ENCODE measurements at places on chromosomes 16 and 17.
A peak's percentile ranks its signal among the peaks of the same experiment; 100 is the strongest.

- no peak for DNase-seq
Measured at GRCh38 chr17:12536021-12536420, 129.7 kb upstream of the MYOCD start.

DNA sequence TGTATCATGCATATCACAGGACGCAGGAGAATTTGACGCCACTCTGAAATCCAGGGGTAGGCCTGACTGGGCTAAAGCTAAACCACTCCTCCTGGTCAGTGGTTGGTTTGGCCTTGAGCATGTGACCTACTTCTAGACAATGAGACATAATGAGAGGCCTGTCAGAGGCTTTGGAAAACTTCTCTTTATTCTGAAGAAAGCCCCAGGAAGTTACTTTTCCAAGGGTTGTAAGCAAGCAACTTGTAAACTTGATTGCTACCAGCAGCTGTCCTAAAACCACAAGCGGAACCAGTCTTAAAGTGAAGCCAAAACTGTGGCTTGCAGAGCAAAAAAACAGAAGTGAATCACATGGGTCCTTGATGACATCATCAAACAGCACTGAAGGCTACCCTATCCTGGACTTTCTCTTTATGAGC lies 138.2 kb upstream of the COX10 start:
- DNase-seq: no peak

- no peak for DNase-seq
Measured at GRCh38 chr16:27879601-27880247, 183.8 kb downstream of the GSG1L start.

- DNase-seq: no peak
Measured at GRCh38 chr17:28985950-28986713, 19.7 kb downstream of the SEZ6 start.

- no peak for DNase-seq
Measured at GRCh38 chr16:89105599-89106151, 12.0 kb downstream of the ACSF3 start.

DNA sequence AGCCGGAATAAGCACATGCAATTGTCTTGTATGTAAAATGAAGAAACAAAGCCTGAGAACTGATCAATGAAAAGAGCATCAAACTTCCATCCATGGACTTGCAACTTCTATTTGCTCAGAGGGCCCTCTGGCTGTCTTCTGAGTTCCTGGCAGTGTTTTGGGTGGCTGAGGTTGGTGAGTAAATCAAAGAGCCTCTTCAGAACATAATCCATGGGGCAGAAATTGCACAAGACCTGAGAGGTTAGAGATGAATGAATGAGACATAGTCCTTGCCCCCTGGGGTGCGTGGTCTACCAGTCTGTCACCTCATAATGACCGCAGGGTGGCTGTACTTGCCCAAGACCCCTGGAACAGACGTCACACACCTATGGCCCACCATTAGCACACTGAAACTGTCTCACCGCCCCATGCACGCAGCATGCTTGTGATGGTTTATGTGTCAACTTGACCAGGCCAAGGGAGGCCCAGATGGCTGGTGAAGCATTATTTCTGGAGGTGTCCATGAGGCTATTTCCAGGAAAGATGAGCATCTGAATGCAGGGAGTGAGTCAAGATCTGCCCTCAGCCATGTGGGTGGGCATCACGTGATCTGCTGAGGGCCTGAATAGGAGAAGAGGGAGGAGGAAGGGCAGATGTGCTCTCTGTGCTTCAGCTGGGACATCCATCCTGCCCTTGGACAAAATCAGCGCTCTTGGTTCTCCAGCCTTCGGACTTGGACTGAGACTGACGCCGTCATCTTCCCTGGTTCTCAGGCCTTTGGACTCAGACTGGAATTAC lies 8.3 kb downstream of the PIK3R6 start:
- no peak for DNase-seq

GRCh38 chr17:58480090-58480489 lies 8.1 kb downstream of the HSF5 start:
- DNase-seq: no peak

- no peak for DNase-seq
Measured at GRCh38 chr17:77164483-77165091, 23.8 kb downstream of the SEC14L1 start.

DNA sequence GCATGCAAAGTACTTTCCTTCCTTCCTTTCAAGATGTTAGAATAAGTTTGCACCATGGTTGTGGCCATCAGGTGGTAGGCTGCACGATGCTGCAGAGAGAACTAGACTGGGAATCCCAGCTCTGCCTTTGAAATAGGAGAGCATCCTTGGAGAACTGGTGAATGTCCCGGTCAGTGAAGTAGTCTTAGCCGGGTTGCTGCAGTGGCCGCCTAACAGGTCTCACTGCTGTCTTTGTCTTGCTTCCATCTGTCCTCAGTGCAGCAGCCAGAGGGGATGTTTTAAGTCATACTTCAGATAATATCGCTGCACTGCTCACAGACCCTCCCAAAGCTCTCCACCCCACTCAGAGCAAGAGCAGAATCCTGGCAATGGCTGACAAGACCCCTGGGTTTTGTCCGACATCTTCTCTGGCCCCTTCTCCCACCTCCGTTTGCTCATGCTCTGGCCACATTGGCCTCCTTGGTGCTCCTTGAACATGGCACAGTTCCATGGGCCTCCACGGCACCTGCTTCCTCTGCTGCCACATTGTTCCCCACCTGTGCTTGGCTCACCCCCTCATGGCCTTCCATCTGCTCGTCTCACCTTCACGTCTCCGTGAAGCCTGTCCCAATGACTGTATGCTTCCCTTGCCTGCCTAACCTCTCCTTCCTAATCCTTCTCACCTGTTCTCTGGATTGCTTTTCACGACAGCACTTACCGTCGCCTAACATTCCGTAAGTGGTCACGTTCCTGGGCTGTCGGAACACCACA lies 439.8 kb downstream of the UTP18 start:
- DNase-seq: no peak

- DNase-seq: peak; percentile 85
Measured at GRCh38 chr17:76458580-76459490, 5.9 kb upstream of the UBE2O start.

- DNase-seq: no peak
Measured at GRCh38 chr17:46834846-46835245, 16.4 kb upstream of the WNT3 start.

- peak; percentile 67 for DNase-seq
Measured at GRCh38 chr17:29625037-29625750, 2.5 kb upstream of the CORO6 start.

- DNase-seq: no peak
Measured at GRCh38 chr16:50235581-50235980, 30.8 kb upstream of the ADCY7 start.

GRCh38 chr17:51050291-51051033 lies 70.2 kb downstream of the SPAG9 start:
- no peak for DNase-seq

GRCh38 chr16:49356728-49357488 lies 16.7 kb upstream of the C16orf78 start:
- no peak for DNase-seq

GRCh38 chr16:17313085-17313611 lies 157.6 kb downstream of the XYLT1 start:
- DNase-seq: peak; percentile 82

DNA sequence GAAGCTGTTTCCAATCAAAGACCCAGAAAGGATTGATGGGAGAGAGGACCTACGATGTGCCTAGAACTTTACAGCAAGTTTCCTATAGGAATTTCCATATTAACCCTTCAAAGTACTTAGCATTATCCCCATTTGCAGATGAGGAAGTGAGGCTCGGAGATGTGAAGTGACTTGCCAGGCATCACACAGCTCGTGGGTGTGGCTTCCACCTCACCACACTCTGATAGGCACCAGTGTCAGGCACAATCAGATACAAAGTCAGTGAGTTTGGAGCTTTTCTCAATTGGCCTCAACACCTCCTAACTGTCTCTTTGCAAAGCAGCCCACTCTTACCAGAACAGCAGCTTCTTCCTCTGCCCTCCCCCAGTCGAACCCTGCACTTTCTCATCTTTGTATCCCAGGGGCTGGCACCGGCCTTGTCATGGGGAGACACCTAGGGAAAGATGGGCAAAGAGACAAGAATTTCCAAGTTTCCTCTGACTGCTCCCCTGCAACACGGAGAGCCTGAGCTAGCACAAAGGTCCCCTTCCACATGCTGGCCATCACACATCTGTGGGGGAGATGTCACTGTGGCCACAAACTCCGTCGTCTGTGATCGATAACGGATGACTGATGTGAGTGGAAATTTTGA lies 37.4 kb upstream of the CCL1 start:
- no peak for DNase-seq

DNA sequence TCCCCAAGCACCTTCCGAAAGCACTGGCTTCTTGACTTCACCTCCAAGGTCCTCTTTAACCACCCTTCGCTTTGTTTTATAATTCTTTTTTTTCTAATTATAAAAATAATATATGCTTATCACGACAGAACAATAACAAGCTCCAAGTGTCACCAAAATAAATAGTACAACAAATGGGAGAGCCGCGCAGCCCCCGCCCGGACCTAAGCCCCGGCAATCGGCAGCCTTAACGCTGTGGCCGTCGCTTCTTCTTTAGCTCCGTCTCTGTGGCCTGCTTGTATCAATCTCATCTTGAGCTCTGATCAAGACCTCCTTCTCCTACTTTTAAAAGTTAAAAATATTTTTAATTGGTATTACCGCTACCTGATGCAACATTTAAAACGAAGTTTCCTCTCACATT lies 42.7 kb downstream of the CYB5D2 start:
- no peak for DNase-seq

DNA sequence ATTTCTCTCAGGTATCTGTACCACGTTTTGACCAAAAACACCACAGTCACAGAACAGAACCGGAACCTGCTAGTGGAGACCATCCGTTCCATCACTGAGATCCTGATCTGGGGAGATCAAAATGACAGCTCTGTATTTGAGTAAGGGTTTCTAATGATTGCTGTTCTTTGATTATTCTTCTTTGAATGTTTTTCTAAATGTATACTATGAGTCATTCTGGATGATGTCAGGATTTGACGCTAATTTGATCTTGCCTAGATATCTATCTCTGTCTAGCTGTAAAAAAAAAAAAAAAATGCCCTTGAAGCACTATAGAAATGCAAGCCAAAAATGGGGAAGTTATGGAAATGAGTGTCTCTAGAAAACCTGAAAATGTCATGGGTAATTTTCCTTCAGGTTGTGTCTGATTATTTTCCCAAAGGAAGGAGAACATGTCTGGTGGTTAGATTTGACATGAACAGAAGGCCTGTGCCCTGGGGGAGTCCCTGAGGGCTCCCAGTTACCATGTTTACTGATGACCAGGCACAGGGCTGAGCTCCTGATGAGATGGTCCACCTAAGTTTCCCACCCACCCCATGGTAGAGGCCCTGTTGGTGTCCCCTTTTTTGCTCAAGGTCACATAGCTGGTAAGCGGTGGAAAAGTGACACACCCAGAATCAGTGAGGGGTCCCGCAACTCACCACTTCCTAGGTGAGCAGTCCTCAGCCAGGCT lies 13.6 kb downstream of the CLEC16A start:
- peak; percentile 36 for DNase-seq

- DNase-seq: no peak
Measured at GRCh38 chr17:15479703-15480102, 12.3 kb upstream of the CDRT4 start.

GRCh38 chr16:10296956-10297340 lies 88.9 kb upstream of the ATF7IP2 start:
- no peak for DNase-seq

GRCh38 chr16:2777903-2778629 lies 986 bp upstream of the ELOB start:
- DNase-seq: no peak

DNA sequence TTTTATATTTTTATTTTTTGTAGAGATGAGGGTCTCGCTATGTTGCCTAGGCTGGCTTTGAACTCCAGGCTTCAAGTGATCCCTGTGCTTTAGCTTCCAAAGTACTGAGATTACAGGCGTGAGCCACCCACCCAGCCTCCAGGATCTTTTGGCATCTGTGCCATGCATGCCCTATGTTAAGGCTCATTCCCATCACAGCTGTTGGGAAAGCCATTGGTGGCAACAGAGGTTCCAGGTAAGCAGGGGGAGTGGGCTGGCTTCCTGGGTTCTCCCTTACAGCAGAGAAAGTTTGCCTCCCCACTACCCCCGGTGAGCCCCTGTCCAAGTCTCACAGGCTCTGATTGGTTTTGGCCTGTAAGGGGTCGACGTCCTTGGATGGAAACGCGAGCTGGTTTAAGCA lies 8.9 kb upstream of the MRTFB start:
- DNase-seq: no peak

DNA sequence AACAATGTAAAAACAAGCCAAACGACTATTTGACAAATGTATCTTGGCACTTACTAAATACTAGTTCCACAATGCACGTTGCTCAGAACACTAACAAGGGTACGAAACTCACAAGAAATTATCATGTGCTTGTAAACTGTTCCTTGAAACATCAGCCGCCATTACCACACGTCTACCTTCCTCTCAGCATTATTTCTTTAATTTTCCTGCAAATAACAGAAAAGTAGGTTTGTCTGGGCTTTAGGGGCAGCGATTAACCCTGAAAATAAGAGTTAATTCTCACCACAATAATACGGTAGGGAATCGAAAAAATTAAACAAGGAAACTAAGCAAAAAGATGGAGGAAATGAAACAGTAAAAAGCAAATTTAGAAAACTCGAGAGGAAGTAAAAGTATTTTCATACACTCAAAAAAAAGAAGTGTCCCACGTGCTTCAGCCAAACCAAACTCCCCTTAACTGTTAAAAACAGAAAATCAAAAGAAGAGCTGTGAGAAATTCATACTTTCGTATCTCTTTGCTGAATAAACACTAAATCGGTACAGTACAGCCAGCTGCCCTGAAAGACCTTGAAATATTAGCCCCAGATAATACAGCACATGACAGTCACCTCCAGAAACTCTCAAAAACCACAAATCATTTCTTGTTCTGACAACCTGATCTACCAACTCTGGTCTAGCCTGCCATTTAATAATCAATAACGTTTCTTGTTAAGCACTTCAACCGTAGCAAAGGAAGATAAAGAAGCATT lies 1.2 kb downstream of the ARHGAP17 start:
- no peak for DNase-seq

GRCh38 chr16:83356266-83356665 lies 451.5 kb upstream of the HSBP1 start:
- no peak for DNase-seq

DNA sequence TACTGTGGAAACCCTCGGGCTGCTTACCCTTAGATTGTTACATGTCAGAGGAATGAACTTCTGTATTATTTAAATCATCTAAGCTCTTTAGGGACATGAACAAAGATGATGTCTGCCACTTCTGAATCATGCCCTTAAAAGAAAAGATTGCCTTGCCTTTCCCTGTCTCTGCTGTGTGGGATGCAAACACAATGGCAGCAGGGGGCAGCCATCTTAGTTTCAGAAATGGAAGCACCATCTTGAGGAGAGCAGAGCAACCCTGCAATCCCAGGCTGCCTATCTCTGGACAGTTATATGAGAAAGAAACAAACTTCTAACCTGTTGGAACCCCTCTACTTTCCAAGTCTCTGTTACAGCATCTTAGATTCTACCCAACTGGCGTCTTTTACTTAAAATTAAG lies 16.7 kb upstream of the HLF start:
- no peak for DNase-seq

- no peak for DNase-seq
Measured at GRCh38 chr17:17882082-17882581, 45.3 kb upstream of the SREBF1 start.

- no peak for DNase-seq
Measured at GRCh38 chr16:50103764-50104163, 38.0 kb downstream of the HEATR3 start.

Data from BE2C (cell line).